ENCODE measurements at places on chromosomes 3 and 15.

DNA sequence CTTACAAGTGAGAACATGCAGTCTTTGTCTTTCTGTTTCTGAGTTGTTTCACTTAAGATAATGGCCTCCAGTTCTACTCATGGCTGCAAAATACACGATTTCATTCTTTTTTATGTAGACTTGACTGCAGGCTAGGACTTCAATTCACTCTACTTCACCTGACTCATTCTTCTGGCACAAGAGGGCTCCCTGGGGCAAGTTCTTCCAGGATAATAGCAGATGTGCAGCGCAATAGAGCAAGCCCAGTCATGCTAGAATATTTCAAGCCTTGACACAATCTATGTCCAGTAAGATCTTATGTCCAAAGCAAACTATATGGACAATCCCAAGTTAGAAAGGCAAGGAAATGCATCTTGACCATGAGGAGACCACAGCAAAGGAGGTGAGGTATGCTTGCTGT is 211.7 kb upstream of the GADL1 start:
- no peak for DNase-seq

DNA sequence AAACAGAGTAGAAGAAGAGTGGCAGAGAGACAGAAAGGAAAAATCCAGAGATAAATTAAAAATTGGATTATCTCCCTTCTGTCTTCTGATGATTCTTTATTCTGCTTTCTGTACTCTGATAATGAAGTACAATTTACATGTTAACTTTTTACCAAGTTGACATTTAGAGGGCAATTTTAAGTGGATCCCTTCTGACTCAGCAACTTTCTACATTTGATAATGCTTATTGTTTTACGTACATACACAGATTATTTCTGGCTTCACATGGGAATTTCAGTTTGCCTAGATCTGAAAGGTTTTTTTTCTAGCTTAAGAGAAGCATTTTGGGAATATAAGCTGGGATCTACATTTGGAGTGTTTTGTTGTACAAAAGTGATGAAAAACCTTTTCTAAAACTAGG is 491.3 kb downstream of the OTOL1 start:
- no peak for DNase-seq

DNA sequence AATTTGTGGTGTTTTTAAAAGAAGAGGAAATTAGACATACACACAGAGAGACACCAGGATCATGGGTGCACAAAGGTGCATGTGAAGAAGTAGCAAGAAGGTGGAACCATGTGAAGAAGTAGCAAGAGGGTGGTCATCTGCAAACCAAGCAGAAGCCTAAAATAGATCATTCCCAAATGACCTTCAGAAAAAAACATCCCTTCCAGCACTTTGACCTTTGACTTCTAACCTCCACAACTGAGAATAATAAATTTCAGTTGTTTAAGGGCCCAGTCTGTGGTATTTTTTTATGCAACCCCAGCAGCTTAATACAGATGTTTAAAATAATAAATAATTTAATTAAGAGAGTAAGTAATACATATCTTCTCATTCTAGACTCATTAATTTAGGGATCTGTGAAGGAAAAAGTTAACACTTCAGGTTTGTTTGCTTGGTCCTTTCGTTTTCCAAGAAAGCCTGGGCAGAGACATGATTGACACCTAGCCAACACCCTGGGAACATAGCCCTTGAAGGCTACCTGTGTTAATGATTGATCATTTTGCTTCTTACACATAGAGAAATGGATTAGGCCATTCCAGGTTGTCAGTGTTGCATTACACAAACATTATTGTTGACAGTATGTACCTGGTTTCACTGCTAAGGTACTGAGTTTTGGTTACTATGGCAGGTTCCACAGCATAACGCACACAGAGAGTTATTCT is 1331.2 kb upstream of the GBE1 start:
- DNase-seq = no peak

- no peak for DNase-seq
Observed at GRCh38 chr3:135007607-135008006, 212.5 kb downstream of the EPHB1 start.

- DNase-seq = no peak
Observed at GRCh38 chr3:136283627-136284026, 33.5 kb downstream of the PCCB start.

DNA sequence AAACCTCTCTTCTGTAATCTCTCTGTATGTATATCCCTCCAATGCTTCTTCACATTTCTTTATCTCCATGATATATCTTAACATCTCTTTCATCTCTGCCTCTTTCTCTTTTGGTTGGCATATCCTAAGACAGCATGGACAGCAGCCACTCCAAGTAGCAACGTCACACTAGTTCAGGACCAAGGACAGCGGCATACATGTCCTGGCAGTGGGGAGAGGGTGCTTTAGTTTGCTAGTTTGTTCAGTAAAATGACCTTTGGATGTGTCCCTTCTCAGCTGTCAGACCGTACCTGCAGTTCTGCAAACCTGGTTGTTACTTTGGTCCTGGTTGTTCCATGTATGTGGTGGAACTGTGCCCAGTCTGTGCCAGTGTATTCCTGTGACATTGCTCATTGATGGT is 225.6 kb upstream of the ROPN1 start:
- no peak for DNase-seq

- DNase-seq = no peak
Observed at GRCh38 chr3:116863270-116863770, 153.7 kb downstream of the TUSC7 start.

GRCh38 chr3:156368189-156368588 is 186.7 kb downstream of the SSR3 start:
- DNase-seq = no peak

DNA sequence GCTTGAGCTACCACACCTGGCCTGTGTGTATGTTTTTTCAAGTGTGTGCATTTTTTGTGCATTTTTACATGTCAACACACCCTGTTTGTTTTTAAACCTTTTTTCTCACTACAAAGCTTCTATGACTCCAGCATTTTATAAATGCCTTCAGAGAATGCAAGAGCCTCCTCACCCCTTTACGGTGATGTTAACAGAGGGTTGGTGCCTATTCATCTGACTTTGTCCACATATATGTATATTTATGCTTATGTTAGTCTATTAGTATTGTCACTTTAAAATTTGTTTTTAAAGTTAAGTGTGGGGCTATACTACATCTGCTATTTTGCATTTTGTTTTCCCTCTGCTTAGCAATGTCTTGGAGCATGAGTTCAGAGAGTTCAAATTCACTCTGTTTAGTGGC is 45.8 kb downstream of the EEFSEC start:
- no peak for DNase-seq

DNA sequence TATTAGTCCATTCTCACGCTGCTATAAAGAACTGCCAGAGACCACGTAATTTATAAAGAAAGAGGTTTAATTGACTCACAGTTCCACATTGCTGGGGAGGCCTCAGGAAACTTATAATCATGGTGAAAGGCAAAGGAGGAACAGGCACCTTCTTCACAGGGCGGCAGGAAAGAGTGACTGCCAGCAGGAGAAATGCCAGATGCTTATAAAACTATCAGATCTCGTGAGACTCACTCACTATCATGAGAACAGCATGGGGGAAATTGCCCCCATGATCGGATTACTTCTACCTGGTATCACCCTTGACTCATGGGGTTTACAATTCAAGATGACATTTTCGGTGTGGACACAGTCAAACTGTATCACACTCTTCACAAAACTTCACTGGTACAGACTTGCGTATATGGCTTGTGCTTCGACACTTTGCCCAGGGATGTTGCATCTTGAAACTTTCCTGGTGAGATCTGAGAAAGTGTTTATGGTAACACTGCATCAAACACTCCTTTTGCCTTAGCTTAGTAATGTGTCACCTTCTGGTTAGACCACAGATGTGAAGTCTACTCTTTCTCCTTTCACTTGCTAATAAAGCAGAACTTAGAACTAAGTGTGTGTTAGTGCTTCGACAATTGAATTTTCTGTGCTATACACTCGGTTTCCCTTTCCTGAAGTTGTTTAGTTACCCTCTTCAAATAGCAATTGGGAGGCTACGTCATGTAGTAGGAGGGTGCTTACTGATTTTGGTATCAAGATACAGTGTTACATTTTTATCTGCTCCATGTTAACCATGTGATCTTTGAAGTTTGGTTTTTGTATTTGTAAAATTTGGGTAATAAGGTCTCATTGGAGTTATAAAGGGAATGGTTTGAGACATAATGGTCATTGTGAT is 185.7 kb downstream of the LPP start:
- no peak for DNase-seq

GRCh38 chr3:138799822-138800221 is 34.9 kb downstream of the PIK3CB start:
- no peak for DNase-seq

DNA sequence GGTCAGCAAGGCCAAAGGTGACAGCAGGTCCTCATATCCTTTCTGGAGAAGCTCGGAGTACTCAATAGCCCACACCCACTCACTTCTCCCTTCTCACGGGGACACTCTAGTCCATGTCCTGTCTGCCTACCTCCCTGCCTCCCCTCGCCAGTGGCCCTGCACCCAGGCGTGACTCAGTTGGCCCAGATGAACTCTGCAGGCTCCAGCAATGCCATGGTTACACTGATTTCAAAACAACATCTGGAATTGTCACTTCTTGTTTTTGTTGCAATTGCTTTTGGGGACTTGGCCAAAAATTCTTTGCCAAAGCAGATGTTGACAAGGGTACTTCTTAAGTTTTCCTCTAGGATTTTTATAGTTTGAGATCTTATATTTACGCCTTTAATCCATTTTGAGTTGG is 13.0 kb downstream of the IL16 start:
- no peak for DNase-seq

DNA sequence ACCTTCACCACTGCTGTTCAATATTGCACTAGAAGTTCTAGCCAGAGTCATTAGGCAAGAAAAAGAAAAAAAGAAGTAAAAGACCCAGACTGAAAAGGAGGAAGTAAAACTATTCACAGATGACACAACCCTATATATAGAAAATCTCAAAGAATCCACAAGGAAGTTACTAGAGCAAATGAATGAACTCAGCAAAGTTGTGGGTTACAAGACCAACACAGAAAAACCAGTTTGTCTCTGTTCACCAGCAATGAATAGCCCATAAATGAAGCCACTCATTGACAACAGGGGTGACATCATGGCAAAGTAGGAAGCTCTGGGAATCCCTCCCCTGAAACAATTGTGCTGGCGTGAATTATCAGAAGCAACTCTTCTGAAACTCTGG is 4.6 kb downstream of the CFAP100 start:
- no peak for DNase-seq

DNA sequence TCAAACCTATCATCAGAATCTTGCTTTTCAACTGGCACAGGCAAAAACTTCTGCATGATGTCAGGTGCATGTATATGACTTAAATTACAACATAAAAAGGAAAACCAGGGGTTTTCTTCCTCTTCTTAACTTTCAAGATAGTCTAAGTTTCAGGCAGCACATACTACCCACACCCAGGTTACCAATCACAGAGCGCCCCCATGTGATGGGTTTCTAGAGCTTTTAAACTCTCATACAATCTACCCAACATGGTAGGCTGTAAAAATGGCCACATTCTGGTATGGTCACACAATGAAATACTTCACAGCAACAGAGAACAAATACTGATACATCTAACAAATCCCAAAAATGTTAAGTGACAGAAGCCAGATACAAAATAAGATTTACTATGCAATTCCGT is 7.4 kb downstream of the MESD start:
- no peak for DNase-seq

DNA sequence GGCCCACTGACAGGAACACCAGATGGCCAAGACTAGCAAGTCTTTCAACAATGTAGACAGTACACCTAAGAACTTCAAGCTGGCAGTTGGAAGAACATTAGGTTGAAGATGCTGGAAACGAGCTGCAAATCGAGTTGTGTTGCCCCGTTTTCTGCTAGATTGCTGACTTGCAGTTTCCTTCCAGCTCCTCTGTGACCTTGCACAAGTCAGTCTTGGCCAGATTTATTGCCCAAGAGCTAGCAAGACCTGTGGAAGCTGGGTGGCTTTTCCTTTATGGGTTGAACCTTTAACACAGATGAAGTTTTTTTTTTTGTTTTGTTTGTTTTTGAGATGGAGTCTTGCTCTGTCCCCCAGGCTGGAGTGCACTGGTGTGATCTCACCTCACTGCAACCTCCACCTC is 2.9 kb upstream of the RBM6 start:
- no peak for DNase-seq

DNA sequence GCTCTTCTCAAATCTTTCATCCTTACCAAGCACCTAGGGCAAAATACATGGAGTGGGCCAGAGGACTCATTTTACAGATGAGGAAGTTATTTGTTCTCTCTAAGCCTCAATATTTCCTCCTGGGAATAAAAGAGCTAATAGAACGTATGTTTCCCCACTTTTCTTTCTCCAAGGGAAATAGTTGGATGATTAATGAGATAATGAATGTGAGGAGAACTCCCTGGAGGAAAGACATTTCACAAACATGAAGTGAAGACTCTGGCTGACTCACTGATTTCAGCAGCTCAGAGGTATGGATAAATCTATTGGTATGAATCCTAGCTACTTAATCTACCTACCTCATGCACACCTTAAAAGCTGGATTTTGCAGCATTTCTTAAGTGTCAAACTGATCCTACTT is 98.4 kb downstream of the ECT2 start:
- no peak for DNase-seq

DNA sequence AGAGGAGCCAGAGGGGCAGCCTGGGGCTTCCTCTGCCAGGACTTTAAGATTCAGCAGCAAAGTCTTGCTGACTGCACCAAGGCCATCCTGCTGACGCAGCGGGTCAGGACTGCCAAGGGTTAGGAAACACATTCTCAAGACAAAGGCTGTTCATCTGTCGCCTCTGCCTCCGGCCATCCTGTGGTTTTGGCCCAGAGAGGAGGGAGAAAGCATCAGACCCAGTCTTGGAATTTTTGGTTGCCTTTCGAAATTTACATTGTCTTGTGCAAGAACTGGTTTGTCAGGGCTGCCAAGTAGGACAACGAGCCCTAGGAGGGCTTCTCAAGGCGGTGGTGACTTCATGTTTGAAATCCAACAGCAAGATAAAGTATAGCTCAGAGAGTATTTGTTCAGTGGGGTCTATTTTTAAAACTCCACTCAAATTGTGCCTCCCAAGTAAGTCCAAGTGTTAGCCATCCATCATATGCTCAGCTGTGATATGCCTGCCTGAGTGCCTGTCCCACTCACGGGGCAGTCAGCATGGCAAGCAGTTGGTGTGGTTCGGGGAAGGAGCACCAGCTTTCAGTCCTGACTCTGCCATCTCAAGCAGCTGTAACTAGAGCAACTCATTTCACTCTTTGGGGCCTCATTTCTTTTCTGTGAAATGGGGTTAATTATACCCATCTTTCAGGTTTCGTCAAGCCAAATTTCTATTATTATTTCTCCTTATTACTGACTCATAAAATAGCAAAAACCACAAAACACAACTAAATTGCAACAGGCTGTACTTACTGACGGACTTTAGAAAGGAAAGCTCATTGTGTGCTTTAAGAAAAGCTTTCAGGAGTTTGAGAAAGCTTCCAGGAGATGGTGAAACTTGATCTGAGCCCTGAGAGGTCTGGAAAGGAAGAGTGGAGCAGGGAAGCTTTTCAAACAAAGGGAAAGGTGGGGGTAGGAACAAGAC is 42.4 kb upstream of the RHO start:
- DNase-seq = no peak

- DNase-seq = no peak
Observed at GRCh38 chr3:54575618-54575960, 352.3 kb downstream of the LRTM1 start.

- no peak for DNase-seq
Observed at GRCh38 chr3:190862209-190863118, at the start of gene GMNC. TSS of gene GMNC (minus strand) at chr3:190862694. CDS start at chr3:190862615, 79 bp downstream.

All from NCI-H2107 (cell line).